ENCODE measurements at places on chromosomes 4 and X.

GRCh38 chr4:99028187-99028586 lies 32.7 kb downstream of the METAP1 start:
- no peak for DNase-seq

DNA sequence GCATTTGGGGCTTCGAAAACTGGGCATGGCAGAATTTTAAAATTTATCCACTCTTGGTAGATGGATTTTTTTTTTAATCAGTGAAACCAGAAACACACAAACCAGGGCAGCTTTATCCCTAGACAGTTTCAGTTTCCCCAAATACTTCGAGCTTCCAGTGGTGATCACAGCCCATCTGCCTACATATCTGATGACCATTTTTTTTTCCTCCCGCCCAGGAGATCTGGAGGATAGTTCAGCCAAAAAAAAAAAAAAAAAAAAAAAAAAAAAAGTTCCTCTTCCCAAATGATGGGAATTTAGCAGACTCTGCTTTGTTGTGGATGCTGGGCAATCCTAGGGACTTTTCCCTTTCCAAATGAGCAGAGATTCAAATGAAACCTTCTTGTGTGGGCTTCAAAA lies 1.0 kb upstream of the TBC1D9 start:
- DNase-seq, result no peak

- no peak for DNase-seq
Observed at GRCh38 chr4:16516796-16517439, 290.6 kb upstream of the TAPT1 start.

- DNase-seq, result no peak
Observed at GRCh38 chrX:35819241-35819640, 21.1 kb downstream of the MAGEB16 start.

- DNase-seq, result no peak
Observed at GRCh38 chrX:151754047-151754429, 19.5 kb downstream of the CNGA2 start.

- no peak for DNase-seq
Observed at GRCh38 chrX:350148-350533, 31.5 kb upstream of the GTPBP6 start.
